ENCODE measurements at places on chromosomes 4 and X.
A peak's percentile ranks its signal among the peaks of the same experiment; 100 is the strongest.

DNA sequence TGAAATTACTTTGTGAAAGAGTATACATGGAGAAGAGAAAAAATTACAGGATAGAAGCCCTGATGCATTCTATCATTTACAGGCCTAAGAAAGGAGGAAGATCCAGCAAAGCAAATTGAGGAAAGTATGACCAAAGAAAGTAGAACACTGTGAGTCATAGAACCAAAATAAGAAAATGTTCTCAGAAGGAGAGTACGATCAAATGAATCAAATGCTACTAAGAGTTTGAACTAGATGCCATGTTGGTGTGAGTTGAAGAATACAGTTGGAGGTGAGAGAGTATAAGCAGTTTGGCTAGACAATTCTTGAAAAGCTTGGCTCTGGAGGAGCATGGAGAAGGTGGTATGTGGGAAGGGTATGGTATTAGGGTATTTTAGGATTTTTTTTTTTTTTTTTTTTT, 161.8 kb downstream of the RPA4 start:
- no peak for DNase-seq

DNA sequence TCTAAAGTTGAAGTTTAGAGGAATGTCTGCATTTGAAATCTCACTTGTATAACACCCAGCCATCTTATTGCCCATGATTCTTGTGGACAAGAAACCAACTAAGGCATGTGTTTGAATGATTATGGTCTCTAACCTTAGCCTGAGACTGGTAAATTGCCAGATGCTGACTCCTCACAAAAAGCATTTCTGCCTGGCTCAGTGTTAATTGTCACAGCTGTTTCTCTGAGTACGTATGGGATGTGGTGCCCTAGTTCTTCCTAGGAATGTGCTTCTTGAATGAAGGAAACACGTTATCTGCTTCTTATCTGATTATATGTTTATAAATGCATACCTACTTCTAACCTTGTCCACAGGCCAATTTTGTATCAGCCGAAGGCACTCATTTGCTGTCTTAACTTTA, 63.1 kb upstream of the NDP start:
- no peak for DNase-seq

DNA sequence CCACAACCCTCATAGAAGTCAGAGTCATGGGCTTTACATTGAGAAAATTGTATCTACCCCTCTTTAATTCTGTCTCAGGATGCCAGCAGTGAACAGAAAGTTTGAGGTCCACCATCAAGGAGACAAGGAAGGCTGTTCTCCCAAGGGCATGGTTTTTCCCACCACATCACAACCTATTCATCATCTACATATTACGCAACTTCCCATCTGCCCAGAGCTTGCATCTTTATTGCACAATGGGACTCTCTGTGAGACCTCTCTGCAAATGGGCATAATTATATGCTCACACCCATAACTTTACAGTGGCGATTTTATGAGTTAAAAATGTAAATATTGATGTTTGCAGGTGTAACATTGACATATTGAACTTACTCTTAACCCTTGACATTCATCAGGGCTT, 38.9 kb downstream of the PAGE2 start:
- DNase-seq = no peak

- no peak for DNase-seq
Observed at GRCh38 chr4:185911556-185912064, 99.6 kb upstream of the SORBS2 start.

DNA sequence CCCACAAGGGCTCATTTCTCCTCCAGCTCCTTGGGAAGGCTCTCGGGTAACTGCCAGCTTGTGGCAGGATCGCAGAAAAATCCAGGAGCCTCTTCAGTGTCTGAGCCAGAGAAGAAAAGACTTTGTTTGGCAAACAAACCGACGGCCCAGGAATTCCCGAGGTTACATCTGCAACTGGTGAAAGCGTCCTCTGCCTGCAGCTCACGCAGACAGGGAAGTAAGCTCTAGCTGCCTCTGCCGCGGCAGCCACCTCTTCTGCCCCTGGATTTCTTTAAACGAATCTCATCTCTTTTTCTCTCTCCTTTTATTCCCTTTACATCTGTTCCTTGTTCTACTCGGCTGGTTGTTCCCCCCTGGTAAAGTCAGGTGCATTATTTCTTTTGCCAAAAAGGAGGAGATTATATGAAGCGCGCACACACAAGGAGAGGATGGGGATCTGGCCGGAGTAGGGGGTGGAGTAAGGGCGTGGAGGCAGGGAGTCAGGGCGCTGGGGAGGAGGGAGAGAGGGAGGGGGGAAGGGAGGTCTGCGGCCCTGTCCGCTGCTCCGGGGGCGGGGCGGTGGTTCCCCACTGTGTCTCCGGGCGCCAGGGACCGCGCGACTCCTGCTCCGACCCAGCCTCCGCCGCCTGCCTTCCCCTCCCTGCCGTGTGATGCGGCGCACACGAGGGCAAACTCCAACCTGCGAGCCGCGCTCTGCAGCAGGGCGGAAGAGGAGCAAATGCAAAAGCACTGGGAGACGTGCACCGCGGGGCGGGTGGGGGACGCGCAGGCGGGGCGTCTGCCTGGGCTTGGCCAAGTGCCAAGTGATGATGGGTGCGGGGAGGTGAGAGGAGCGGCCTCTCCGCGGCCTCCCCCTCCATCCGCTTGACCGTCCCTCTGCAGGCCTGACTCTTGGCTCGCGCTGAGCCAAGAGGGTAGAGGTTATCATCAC, at the start of gene DCHS2:
Gene DCHS2, minus strand, starts transcription at position 459 of the 931 bp plus-strand sequence. Its CDS starts 444 bp downstream, at position 15.
- DNase-seq = no peak

GRCh38 chr4:167021545-167022155, 212.6 kb downstream of the SPOCK3 start:
- DNase-seq = peak; percentile 31

DNA sequence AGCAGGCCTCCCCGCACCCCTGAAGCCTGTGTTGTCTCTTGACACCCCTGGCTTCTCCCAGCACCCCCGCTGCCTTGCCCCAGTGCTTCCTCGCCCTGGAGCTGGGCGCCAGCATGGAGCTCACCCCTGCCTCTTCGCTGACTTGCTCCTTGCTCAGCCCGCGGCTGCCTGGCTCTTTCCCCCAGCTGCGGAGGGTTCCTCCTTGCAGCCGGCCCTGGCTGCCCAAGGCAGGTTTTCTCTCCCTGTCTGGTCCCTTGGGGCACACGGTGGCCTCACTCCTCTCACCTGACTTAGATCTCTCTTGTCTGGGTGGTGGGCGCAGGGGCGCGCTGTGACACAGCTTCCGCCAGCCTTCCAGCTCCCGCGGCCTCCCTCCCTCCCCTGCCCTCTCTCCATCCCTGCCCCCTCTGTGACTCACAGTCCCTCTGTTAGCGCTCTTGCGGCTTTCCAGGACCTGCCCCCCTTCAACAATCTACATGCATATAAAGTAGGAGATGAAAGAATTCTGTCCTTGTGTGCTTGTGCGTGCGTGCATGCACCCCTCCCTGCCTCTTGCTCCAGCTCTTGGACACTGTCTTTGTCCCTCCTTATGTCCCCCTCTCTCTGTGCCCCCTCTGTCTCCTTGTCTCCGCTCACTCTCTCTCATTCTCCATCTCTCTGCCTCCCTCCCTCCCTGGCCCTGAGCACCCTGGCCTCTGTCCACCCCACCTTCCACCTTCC, 2.2 kb downstream of the PLXNB3 start:
- DNase-seq = no peak

- no peak for DNase-seq
Observed at GRCh38 chrX:26026179-26026578, 112.0 kb upstream of the MAGEB18 start.

- peak; percentile 29 for DNase-seq
Observed at GRCh38 chr4:3009422-3009821, 46.1 kb downstream of the GRK4 start.

DNA sequence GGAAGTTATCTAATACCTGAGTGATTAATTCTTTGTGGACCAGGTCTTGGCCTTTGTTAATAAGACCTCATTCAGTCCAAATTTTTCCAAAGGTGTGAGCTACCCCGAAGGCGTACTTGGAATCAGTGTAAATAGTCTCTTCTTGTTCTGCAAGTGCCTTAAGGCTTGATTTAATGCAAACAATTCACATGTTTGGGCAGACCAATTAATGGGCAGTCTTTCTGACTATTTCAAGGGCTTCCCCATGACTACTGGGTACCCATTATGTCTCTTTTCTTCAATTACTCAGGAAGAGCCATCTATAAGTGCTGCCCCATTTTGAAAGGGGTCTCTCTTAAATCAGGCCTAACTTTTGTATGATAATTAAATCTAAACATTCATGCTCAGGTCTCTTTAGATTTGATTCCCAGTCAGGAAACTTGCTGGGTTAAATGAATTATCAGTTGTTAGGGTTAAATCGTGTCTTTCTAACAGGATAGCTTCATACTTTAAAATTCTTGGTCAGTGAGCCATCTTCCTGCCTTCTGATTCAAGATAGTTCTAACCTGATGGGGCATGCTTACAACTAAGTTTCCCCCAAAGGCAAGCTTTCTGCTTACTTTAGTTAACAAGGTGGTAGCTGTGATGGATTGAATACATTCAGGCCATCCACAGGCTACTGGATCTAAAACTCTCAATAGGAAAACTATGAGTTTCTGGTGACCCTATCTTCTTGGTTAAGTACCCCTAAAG, 179.6 kb downstream of the CCNG2 start:
- DNase-seq = no peak

- no peak for DNase-seq
Observed at GRCh38 chr4:76745240-76745639, 152.7 kb downstream of the SOWAHB start.

DNA sequence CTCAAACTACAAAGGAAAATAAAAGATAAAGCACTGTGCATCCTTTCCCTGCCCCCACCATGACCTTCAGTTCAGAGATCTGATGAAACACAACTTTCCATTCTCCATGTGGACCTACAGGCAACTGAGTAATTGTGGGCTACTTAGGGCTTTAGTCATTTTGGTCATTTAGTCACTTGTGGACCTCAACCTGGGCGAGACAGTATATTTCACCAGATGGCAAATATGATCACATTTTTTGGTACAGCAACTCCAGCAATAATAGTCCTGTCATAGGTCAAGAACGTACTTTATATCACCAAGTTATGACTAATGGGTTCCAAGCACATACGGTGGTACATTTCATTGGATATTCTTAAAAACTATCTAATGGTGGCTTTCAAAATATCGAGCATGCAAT, 141.2 kb downstream of the PDGFC start:
- no peak for DNase-seq

GRCh38 chr4:77481856-77482255, 123.8 kb upstream of the CXCL13 start:
- no peak for DNase-seq

- no peak for DNase-seq
Observed at GRCh38 chrX:26192204-26192603, at the start of gene MAGEB6. TSS of gene MAGEB6 (plus strand) at chrX:26192440. CDS start at chrX:26193847, 1,407 bp downstream.

- peak; percentile 66 for DNase-seq
Observed at GRCh38 chrX:129823115-129823514, 20.6 kb downstream of the ZDHHC9 start.

GRCh38 chr4:149791851-149792250, 23.8 kb downstream of the IQCM start:
- no peak for DNase-seq

GRCh38 chrX:133495464-133496391, 80.4 kb upstream of the GPC4 start:
- no peak for DNase-seq

- no peak for DNase-seq
Observed at GRCh38 chr4:128686032-128686465, 123.5 kb upstream of the JADE1 start.

DNA sequence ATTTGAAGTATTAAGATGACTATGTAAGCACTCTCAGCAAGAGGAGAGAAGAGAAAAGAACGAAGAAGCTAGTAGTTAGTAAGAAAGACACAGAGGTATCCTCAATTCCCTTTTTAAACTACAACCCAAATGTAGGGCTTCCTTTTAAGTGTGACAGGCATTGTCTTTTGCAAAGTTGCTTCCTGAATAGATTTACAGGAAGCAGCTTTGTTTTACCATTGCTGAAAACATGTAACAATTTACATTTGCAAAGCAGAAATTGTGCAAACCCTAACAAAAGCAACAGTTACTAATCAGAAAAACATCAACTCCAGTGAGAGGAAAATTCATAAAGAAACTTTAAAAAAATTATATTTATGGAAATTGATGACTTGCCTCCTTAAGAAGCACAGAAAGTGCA, 96.4 kb downstream of the FAM13A start:
- no peak for DNase-seq

GRCh38 chrX:6149060-6149872, 79.4 kb downstream of the NLGN4X start:
- no peak for DNase-seq

Data from CD4-positive, alpha-beta T cell treated with Interleukin-4 for 1 hour (primary cell).